ENCODE measurements at places on chromosomes 12 and 14. TPM values are rescaled to one million over a fixed set of nuclear protein-coding genes. Genes with fewer than 3 reads are reported as not detected.

CIROP gene
- polyA plus RNA-seq, result not detected

MEG3 gene
- not detected for polyA plus RNA-seq

SOAT2 gene
- polyA plus RNA-seq, result not detected

ADCY6 gene
- polyA plus RNA-seq, result not detected

ZFC3H1 gene
- 29.1 TPM for polyA plus RNA-seq

GDF3 gene
- polyA plus RNA-seq, result not detected

MTHFD1 gene
- polyA plus RNA-seq, result 39.6 TPM

GPR84 gene
- not detected for polyA plus RNA-seq

SSTR1 gene
- not detected for polyA plus RNA-seq

PIWIL1 gene
- not detected for polyA plus RNA-seq

CFAP54 gene
- polyA plus RNA-seq, result 0.07 TPM

RTL1 gene
- polyA plus RNA-seq, result not detected

ASCL1 gene
- not detected for polyA plus RNA-seq

All from CD4-positive, CD25-positive, alpha-beta regulatory T cell (primary cell).